Putamen (tissue), 1 donor: ENCODE measurements at places on chromosomes 11 and 22.

DNA sequence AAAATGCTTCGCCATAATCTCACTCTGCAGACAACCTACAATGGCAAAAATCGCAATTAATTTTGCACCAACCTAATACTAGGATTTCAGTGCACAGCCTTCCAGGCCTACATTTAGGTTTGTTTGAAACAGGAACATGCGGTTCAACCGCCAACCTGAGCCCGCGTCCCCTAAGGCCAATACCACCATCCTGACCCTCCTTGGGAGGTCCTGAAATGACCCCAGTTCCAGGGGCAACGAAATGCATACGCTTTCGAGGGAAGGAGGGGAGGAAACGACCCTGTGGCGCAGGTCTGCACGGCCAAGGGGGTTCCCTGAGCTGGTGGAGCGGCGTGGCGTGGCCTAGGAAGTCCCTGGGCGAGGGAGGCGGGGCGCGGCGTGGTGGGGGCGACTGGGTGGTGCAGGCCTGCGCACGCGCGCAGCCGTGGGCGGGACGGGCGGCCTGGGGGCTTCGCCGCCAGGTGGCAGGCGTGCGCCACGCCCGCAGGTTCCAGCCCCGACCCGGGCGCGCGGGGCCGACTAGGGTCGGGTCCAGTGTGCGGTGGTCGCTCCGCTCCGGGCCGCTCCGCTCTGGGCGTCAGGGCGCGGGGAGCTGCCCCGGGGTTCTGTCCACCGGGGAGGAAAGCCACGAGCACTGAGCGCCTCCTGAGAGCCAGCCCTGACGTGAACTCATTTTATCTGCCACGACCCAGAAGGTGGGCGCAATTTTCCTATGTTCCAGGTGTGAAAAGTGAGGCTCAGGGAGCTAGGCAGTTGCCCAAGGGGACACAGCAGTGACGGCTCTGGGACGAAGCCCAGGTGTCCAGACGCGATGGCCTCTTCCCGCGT lies 94.1 kb downstream of the SWAP70 start:
- DNase-seq, result peak; percentile 83

GRCh38 chr11:106021181-106021966 lies 666 bp downstream of the MSANTD4 start:
- DNase-seq, result no peak

- DNase-seq, result no peak
Observed at GRCh38 chr22:49508561-49508960, 319.1 kb downstream of the BRD1 start.

GRCh38 chr11:14793546-14793945 lies 98.5 kb downstream of the CYP2R1 start:
- peak; percentile 50 for DNase-seq

- no peak for DNase-seq
Observed at GRCh38 chr22:22933807-22934542, 46.4 kb downstream of the IGLL5 start.

GRCh38 chr22:48044487-48045060 lies 1282.1 kb downstream of the TBC1D22A start:
- peak; percentile 21 for DNase-seq

- no peak for DNase-seq
Observed at GRCh38 chr11:35257281-35257680, 118.3 kb downstream of the CD44 start.

DNA sequence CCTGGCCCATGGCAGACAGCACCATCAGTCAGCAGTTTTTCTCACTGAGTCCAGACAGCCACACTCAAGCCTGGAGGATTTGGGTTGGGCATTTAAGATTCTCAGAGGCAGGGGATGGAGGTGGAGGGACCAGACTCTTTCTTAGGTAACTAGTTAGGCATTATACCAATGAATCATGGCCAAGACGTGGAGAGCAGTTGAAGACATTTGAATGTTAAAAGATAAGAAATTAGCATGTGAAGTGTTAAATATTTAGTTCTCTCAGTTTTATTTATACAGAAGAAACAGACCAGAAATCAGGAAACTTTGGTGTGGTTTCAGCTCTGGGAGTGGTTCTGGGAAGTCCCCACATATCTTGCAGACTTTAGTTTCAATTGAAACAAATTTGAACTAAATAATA lies 9.9 kb downstream of the GTF2H1 start:
- DNase-seq, result no peak

GRCh38 chr11:93623179-93623578 lies 38.3 kb upstream of the CEP295 start:
- DNase-seq, result no peak

DNA sequence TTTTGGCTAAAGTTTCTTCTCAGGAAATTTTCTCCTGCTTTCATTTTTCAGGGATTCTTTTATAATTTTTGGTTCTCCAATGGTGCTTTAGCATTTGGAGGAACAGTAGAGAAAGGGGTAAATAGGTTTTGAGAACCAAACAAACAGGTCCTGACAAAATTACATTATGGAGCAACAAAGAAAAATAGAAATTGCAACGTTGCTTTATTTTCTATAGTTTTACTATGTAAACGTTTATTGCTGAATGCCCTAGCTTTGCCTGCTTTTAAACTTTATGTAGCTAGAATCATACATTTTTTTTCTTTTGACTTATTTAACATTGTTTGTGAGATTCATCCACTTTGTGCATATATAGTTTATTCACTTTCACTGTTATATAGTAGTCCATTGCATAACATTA lies 43.8 kb upstream of the OR5P2 start:
- DNase-seq, result no peak

DNA sequence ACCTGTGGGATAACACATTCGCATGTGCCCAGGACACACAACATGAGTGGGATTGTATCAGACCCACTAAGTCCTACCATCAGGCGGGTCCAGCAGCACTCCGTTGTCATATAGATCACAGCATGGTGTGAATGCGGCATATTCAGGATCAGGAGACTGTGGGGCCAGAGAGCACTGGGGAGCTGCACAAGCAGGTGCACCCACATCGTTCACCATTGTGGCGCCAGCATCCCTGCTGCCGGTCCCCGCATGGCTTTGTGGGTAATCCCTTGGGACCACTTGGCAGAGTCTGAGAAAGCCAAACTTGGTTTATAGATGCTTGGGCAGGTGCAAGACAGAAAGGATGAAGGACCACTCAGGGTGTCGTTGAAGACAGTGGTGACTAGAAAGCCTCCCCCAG lies 201.6 kb upstream of the B3GAT1 start:
- no peak for DNase-seq

GRCh38 chr22:35913925-35914324 lies 114.7 kb downstream of the RBFOX2 start:
- DNase-seq, result peak; percentile 24

DNA sequence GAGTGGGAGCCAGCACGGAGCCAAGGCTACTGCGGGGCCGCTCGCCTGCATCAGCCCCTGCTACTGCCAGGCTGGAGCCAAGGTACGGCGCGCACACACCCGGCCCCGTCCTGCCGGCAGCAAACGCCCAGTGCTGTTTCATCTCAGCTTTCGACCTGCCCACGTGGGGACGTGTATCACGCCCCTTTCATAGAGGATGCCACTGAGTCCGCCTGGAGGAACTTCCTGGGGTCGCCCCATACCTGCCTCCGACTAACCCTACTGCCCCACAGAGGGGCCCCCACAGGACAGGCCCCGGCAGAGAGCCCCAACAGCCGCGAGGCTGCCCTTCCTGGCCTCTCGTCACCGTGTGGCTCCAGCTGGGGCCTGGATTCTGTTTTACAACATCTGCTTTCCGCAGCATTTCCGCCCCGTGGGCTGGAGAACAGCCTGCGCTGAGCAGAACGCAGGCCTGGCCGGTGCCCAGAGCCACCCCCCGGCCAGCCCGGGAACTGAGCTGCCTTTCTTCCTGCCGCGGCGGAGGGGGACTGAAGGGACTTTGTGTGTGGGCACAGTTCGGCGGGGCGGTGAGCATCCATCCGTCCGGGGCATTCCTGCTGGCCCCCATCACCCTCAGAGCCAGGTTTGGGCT lies 22.9 kb upstream of the ARHGAP8 start:
- peak; percentile 65 for DNase-seq

DNA sequence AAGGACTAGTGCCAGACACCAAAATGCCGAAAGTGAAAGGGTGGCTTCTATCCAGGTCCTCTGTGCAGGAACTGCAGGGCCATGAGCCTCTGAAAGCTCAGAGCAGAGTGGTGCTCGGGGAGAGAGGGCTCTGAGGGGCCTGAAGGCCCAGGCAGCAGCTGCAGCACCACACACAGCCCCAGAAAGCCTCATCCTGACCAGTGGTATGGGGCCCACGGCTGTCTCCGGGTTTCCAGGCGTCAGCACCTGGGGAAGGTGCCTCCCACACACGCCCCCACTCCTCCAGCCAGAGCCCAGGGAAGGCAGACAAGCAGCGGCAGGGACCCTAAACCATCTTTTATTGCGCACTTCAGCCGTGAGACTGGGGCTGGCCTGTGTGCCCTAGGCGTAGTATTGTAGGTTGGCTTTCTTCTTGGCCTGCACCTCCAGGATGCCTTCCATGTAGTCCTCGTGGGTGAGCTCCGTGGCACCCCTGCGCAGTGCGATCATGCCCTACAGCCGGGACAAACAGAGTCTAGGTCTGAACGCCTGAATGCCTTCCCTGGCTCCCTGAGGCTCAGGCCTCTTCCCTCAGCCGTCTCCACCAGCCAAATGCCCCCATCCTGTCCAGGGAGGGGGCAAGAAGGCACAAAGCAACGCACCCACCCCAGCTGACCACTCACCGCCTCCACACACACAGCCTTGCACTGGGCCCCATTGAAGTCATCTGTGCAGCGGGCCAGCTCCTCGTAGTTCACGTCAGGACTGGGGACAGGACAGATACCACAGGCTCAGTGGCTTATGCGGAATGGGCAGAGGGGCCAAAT lies 7.6 kb downstream of the PSMC3 start:
- DNase-seq, result no peak

- DNase-seq, result no peak
Observed at GRCh38 chr11:59263225-59263894, 50.6 kb upstream of the MPEG1 start.

- no peak for DNase-seq
Observed at GRCh38 chr22:34849965-34850364, 216.0 kb upstream of the ISX start.

- DNase-seq, result no peak
Observed at GRCh38 chr11:102368472-102368871, 21.5 kb downstream of the BIRC2 start.

- DNase-seq, result no peak
Observed at GRCh38 chr11:46679241-46680163, 20.9 kb downstream of the ARHGAP1 start.

DNA sequence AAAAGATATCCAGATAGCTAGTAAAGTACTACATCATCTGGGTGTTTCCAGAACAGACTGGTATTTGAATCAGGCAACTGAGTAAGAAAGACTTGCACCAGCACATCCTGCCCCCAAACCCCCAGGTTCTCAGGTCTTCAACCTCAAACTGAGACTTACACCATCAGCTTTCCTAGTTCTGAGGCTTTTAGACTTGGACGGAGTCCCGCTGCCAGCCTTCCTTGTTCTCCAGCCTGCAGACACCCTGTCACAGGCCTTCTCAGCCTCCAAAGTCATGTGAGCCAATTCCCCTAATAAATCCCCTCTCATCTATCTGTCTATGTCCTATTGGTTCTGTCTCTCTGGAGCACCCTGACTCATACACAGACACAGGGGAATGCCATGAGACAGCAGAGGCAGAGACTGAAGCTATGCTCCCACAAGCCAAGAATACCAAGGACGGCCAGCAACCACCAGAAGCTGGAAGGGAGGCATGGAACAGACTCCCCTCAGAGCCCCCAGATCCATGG lies 10.9 kb downstream of the SMCO4 start:
- DNase-seq, result no peak

- peak; percentile 82 for DNase-seq
Observed at GRCh38 chr11:19844806-19845205, 132.2 kb downstream of the NAV2 start.

DNA sequence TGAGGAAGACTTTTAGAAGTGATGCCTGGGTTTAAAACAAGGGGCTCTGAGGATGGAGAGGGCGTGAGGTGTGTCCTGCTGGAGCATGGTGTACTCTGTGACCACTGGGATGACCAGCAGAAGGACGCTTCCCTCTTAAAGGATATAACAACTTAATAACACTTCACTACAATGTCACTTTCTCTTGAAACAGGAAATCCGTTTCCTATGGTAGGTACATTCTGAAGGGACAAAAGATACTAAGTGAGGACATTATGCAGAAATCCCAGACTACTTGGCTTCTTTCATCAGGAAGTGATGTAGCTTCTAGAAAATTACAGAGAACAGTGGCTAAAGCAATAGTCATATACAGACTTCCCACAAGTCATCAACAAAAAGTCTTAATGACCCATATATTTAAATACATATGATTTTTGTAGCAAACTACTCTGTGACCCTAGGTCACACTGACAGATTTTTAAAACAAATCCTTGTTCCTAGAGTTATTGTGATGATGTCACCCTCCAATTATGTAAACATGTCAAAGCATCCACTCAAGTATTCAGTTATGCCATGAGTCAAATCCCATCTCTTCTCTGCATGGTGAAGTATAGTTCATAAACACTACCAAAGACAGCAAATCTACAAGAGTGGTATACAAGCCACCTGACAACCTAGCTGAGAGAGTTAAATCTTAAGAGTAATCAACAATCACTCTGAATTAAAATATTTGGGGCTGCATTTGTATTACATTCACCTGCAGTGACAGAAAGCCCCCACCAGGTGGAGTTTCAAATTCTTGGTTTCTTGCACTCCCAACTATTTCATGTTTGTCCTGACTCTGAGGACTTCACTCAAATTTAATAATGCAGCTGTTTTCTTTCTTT lies 32.8 kb downstream of the PITPNB start:
- no peak for DNase-seq

DNA sequence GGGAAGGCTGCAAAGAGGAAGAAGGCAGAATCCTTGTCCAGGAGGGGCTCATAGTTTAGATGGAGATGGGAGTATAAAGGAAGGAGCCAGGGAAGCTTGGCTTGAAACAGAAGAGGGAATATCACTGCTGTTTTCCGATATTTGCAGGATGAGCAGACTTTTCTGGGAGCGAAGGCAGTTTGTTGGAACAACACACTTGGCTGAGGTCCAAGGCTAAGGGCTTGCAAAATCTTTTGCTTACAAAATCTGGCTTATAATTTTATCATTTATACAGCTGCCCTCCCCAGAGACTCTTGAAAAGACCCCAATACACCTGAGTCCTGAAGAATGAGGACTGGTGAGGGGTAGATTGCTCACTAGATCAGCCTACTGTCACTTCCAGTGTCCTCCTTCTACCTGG lies 174.8 kb downstream of the NELL1 start:
- DNase-seq, result no peak

DNA sequence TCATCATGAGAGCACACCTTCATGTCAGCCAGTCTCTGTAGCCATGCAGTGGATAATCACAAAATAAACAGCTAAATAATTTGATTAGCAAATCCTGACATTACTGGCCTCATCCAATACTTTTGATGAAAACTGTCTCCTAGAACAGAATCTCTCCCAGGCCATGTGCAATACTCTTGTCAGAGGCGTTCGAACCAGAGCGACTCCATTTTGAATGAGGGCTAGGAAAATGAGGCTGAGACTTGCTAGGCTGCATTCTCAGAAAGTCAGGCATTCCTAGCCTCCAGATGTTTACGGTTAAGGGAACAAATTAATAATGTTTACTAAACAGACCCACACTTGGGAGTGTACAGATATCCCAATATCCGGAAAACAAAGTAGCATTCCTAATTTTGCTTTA lies 69.9 kb downstream of the FAM168A start:
- DNase-seq, result no peak

GRCh38 chr11:65886826-65887722 lies 1.2 kb downstream of the FIBP start:
- no peak for DNase-seq
